ENCODE measurements at places on chromosomes 5 and 9.

DNA sequence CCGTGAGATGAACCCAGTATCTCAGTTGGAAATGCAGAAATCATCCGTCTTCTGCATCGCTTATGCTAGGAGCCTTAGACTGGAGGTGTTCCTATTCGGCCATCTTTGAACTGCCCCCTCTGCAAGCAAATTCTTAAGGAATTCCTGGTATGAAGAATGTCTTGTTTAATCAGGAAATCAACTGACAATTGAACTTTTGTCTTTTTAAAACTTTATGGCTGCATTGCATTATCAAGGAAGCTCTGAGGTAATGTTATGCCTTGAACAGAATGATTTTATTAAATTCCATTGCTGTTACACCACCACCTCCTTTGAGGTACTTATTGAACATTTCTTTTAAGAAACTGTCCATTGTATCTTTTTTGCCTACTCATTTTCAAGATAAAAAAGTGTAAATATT is 1915.7 kb upstream of the CDH9 start:
- no peak for DNase-seq

- DNase-seq: no peak
Measured at GRCh38 chr9:116671605-116672004, 15.5 kb upstream of the TRIM32 start.

GRCh38 chr5:124303366-124303765 is 443.1 kb downstream of the ZNF608 start:
- DNase-seq: no peak

GRCh38 chr5:65194871-65195270 is 286.8 kb downstream of the ADAMTS6 start:
- DNase-seq: no peak

GRCh38 chr9:29865764-29866313 is 2292.6 kb upstream of the C9orf72 start:
- DNase-seq: no peak

- no peak for DNase-seq
Measured at GRCh38 chr5:114435885-114436299, 74.0 kb downstream of the KCNN2 start.

GRCh38 chr9:112443200-112443599 is 43.4 kb upstream of the KIAA1958 start:
- peak; percentile 43 for DNase-seq

DNA sequence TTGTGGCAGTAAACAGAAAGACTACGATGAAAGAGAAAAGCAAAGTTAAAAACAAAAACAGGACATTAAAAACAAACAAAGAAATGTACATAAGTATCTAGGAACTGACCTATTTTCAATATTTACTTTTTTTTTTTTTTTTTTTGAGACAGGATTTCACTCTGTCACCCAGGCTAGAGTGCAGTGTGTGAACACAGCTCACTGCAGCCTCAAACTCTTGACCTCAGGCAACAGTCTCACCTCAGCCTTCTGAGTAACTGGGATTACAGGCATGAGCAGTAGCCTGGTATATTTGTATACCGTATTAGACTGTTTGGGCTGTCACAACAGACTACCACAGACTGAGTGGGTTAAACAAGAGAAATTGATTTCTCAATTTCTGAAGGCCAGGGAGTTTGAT is 1189.1 kb downstream of the CDH9 start:
- no peak for DNase-seq
